ENCODE measurements at places on chromosomes 2 and 18.

DNA sequence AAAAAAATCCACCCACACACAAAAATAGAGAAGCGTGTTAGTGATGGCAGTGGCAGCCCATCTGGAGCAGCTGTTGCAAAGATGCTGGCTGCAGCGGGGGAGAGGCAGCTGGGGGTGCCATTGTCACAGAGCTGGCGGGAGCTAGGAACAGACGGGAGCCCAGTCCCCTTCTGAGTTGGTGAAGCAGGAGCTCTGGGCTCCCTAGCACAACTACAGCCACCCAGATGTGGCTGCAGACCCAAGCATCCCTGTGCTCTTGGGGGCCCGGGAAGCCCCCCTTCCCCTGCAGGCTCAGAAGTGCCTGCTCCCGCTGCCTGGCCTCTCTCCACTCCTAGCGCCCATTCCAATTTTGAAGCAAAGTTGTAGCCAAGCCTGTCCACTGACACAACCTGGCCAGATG is 366.6 kb upstream of the MC4R start:
- DNase-seq = no peak

- no peak for DNase-seq
Observed at GRCh38 chr2:169571571-169571970, 2.1 kb downstream of the FASTKD1 start.

GRCh38 chr2:144596073-144596871 is 76.4 kb upstream of the ZEB2 start:
- no peak for DNase-seq

DNA sequence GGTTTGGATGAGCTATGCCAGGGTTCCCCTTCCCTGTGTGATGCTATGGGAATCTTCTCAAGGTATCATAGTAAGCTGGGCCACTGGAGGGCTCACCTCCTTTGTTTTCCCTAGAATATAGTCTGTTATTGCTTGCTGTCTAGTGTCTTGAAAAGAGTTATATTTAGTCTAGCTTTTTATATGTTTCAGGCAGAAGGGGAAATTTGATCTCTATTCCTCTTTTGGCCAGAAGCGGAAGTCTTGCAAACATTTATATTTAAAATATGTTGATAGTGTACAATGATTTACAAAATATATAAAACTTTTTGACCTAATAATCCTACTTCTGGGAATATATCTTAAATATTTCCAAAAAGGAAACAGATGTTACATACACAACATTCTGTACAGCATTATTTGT is 260.7 kb downstream of the FHOD3 start:
- DNase-seq = no peak

GRCh38 chr2:101265893-101266499 is 13.3 kb downstream of the CNOT11 start:
- no peak for DNase-seq

DNA sequence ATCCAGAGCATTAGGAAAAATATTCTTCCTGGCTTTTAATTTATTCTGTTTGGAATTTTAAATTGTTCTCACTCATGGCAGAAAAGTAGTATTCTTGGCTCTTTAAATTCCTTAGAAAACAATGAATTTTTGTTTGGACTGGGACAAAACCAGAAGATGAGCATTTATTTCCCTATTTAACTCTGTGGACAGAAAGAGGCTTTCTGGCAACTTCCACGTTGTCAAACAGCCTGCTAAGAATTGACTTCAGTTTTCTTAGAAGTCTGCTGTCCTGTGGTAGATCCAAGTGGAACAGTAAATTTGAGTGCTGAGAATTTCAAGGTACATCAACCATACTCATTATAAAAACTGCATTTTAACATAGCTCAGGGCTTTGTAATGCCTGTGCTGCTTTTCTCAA is 83.8 kb downstream of the MGAT5 start:
- DNase-seq = no peak

- DNase-seq = no peak
Observed at GRCh38 chr18:57267368-57267925, 84.9 kb upstream of the ST8SIA3 start.

DNA sequence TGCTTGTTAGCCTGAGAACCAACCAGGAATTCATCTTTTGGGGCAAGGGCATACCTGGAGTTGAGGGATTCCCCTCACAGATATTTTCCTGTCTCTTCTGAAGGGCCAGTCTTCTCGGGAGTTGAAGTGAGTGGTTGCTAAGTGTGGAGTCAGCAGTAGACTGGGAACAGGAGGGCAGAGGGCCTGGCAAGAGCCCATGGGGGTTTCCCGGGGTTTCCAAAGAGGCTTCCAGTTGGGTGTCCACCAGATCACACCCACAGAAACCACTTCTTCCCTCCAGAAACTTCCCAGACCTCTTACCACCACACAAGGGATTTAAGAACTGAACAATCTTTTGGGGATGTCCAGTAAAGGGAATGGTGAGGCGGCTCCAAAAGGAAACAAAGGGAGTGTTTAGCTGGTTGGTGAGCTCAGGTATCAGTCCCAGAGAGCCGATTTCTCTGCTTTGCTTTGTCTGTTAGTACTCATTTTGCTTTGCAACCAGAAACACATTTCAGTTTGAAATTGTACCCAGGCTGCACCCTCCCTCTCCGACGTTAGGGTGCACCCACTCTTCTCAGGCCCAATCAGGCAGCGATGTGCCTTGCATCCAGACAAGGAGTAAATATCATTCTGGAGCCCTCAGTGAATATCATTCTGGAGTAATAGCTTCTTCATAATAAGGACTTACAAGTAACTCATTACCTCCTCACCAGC is 47.5 kb upstream of the SPATS2L start:
- DNase-seq = no peak

- peak; percentile 48 for DNase-seq
Observed at GRCh38 chr2:124542932-124543640, 518.0 kb downstream of the CNTNAP5 start.

DNA sequence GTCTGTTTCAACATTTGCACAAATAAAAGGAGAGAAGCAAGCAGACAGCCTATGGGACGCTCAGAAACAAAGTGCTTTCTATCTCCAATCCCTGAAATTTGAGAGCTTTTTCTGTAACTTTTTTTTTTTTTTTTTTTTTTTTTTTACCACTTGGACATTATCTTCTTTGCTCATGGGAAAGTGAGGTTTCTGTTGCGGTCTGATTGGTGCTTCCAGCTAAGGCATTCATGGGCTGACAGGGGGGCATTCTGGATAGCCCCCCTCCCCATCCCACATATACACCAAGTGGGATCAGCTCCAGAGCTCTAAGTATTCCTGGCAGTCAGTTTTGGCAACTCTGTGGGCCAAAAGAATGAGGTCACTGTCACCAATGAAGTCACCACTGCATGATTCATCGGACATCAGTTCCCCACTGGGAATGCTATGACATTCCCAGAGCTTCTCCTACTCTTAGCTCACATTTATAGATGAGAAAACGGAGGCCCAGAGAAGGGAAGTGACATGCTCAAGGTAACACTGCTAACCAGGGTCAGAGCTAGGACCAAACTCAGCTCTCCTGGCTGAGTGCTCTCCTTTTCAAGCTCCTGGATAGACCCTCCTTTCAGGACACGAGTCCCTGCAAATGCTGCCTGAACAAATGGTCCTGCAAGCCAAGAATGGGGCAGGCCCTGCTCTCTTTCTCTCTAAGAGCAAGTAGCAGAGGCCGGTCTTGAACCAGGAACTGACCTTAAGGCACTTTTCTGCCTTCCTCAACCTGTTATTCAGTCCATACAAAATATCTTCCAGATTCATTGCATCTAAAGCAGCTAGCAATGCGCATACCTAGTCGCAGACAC is 61.3 kb downstream of the TMEM247 start:
- no peak for DNase-seq

- DNase-seq = no peak
Observed at GRCh38 chr2:158748926-158749590, 46.1 kb upstream of the DAPL1 start.

GRCh38 chr2:21231985-21232384 is 108.2 kb downstream of the TDRD15 start:
- DNase-seq = no peak

DNA sequence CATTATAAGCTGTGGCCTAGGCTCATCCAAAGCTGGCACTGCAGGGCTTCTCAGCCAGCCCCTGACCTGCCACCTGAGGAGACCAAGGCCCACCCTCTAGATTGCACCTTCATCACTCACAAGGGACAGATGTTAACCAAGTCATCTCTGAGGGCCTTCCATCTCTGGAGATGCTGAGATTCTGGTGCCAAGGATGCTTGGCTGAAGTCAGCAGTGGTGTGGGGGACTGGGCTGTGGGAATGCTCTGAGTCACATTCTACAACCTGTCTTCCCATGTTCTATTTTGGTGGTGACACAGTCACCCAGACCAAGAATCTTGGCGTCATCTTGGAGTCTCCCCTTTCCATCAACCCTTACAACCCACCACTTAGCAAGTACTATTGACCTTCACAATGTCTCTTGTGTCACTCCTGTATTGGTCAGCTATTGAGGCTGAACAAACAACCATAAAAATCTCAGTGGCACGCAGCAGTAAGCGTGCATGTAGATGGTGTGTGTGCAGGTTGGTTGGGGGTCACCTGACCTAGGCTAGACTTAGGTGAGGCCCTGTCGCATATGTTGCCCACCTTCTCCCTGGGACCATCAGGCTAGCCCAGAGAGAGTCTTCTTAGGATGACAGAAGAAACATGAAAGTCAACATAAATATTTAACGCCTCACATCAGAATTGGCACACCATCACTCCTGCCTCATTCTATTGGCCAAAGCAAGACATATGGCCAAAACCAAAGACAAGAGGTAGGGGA is 135.0 kb downstream of the SMAD7 start:
- DNase-seq = no peak
